Stimulated activated CD4-positive, alpha-beta T cell treated with anti-CD3 and anti-CD28 coated beads, Interleukin-12 subunit alpha, Interleukin-12 subunit beta, amount 100 ng/mL, for 24 hours (primary cell): ENCODE measurements at places on chromosomes 5 and 9.

- DNase-seq: no peak
Measured at GRCh38 chr9:113828221-113828620, 47.9 kb upstream of the ZNF618 start.

DNA sequence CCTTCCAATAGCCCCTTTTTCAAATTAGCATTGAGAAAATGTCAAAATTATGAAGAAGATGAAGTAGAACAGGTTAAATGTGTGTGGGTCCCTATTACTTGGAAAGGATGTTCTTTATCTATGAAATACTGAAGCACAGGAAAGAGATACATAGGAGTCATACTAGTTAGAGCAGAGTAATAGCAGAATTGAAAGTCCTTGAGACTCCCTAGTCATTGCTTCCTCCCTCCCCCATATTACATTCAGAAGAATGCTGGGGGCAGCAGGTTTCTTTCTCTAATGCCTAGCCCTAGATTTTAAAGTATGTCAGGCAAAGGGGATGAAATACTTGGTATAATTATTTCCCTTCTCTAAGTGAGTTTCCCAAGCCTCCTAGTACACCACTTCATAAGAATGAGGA lies 4.4 kb downstream of the ZCCHC9 start:
- DNase-seq: no peak

DNA sequence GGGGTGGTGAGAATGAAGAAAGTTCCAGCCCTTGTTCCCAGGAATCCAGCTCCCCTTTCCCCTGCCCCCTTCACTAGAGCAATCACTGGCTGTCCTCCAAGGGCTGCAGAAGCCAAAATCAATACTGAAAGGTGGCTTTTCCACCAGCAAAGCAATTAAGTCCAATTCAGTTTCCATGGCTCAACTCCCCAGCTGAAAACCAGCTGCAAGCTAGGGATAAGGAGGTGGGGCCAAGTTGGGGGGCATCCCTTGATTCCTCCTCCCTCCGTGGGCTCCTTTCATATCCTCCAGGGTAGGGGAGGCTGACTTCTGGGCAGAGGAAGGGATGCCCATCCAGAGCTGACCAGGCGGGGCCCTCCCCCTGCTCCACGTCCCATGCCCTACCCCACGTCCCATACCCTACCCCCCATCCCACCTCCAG lies 22.7 kb downstream of the CAMK2A start:
- DNase-seq: no peak

DNA sequence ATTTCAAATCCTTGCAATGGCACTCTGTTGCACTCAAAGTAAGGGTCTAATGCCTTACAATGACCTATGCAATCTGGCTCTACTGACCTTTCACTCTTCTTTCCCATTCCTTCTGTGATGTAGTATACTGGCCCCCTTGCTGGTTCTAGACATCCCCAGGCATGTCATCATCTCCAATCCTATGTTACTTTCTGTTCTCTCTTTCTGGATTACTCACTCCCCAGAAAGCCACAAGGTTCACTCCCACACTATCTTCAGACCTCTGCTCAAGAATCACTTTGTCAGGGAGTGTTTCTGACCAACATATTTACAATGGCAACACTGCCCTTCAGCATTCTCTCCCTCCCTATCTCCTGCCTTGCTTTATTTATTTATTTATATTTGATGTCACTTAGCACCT lies 802.2 kb upstream of the WWC1 start:
- no peak for DNase-seq

DNA sequence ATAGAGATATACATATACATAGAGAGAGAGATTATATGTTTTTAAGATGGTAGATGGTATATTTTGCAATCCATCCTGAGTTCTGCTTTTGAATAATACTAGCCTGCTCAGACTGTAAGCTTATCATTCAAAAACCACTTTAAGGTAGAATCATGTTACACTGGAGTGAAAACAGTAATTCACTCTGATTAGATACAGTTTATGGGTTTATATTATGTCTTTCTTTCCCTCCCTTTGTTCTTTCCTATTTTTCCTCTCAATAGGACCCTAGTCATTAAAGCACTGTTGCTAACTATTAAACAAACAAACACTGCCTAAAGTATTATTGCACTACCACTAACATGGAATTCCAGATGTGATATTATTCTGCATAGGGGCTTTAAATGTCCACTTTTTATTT lies 202.0 kb downstream of the ADAMTSL1 start:
- DNase-seq: no peak

DNA sequence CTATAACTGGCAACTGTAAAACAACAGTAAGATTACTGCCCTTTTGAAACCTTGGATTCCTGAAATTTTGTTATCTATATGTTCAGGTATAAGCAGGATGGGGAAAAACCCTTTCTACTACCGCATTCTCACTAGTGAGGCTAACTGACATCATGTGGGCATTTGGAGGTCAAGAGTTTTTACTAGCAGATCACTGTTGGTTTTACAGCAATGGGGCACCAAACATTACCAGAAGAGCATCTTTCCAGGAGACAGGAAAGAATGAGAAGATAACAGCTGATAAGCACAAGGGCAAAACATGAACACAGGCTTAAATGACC lies 20.9 kb upstream of the TTC33 start:
- DNase-seq: no peak

GRCh38 chr9:1994180-1994579 lies 21.0 kb upstream of the SMARCA2 start:
- no peak for DNase-seq

- DNase-seq: peak; percentile 26
Measured at GRCh38 chr5:143402553-143403333, 743 bp downstream of the NR3C1 start.

GRCh38 chr5:624951-625230 lies 12.8 kb downstream of the CEP72 start:
- DNase-seq: no peak

- no peak for DNase-seq
Measured at GRCh38 chr9:123998278-123998925, 13.2 kb upstream of the LHX2 start.

DNA sequence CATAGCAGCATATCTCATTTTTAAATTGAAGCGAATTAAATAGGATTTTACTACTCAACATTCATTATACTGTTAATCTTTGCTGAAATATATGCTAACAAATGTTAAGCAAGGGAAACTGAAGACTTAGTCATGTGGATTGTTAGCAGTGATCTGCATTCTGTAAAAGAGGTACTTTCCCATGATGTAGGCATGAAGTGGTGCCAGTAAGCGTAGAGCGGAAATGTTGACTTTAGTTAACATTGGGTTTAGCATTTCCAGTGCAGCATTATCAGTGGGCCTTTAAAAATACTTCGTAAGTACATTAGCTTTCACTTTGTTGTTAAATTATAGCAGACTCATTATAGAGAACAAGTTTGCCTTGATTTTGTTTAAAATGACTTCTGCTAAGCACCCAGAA lies 130.3 kb downstream of the CDC42SE2 start:
- no peak for DNase-seq

- no peak for DNase-seq
Measured at GRCh38 chr9:94916956-94917355, 190.5 kb downstream of the AOPEP start.

DNA sequence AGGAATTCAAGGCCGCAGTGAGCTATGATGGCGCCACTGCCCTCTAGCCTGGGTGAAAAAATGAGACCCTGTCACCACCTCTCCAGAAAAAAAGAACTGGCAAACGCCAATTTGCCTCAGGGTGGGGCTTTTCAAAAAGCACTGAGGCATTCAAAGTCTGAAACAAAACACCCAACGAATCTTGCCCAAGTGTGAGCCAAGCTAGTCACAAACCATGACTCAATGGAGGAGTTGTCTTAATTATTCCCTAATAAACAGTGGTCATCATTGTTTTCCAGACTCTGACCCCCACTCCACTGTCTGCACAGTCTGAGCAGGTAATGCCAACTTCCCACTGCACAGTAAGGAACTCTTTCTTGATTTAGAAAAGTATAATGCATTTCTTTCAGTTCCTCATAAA lies 16.8 kb downstream of the FRMD3 start:
- no peak for DNase-seq

DNA sequence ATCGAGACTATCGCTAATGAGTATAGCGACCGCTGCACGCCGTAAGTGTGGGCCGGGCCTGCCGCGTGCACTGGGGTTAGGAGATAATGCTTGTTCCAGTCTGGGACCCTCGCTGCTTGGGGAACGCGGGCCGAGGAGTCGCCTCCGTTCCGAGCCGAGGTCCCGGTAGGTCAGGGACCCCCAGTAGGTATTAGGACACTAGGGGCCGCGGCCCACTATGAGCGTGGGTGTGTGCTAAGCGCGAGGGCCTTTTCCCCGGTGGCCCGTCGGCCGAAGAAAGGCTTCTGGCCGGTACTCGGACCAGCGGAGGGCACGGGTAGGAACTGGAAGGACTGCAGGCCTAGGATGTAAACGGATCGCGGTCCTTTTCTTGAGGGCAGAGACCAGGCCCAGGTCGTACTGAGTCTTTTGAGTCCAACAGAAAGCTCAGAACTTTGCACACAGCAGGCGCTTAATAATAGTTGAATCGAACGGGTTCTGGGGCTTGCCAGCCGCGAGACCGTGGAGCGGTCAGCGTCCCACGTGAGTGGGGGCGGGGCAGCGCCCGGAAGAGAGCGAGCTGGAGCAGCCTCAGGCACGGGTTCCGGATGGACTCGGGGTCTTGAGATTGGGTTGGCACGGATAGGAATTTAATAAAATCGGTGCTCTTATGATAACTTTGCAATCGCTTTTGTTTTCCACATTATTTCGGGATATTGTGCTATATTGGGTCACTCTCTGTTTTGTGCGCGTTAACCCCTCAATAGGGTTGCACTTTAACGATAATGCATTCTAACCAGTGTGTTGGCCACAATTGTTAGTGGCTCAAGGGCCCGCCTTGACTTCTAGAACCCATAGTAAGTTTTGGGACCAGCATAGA lies 733 bp downstream of the HSPA4 start:
- DNase-seq: peak; percentile 58

DNA sequence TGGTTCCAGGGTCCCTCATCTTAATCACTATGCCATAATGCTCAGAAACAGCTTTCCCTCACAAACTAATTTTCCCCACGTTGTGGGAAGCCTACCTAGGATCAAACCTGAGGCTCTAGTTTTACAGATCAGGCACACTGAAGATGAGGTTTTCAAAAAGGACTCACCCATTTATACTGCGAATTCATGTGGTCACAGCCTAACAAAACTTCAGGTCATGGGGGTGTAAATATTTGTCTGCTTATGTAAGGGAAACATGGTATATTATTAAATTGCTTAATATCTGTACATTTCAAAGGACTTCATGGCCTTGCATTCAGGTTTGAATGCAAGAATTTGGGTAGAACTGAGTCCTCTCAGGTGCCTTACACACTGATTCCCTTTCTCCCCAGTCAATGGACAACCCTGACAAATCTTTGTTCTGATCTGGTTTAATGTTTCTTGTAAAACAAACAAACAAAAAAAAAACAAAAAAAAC lies 12.1 kb downstream of the ZFAND5 start:
- no peak for DNase-seq

DNA sequence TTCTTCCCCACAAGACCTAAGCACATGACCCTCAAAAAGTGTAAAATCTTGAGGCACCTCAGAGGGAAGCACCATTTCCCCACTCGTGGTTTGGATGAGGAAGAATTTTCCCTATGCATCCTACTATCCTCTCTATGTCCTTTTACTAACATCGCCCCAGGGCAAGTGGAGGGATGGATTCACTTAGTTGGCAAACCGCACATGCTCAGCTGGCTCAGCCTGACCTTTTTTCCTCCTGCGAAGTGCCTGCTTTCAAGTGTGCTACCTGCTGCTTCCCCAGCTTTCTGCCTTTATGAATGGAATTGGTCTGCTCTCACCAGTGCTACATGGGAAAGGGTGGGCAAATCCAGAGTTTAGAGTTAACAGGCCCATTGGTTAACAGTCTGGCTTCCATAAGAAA lies 56.6 kb upstream of the IFNK start:
- DNase-seq: no peak

- DNase-seq: no peak
Measured at GRCh38 chr9:87776481-87777379, 50.8 kb downstream of the CTSL start.

GRCh38 chr5:143921525-143922311 lies 109.8 kb downstream of the HMHB1 start:
- no peak for DNase-seq

- no peak for DNase-seq
Measured at GRCh38 chr5:86526811-86527348, 90.9 kb upstream of the COX7C start.

DNA sequence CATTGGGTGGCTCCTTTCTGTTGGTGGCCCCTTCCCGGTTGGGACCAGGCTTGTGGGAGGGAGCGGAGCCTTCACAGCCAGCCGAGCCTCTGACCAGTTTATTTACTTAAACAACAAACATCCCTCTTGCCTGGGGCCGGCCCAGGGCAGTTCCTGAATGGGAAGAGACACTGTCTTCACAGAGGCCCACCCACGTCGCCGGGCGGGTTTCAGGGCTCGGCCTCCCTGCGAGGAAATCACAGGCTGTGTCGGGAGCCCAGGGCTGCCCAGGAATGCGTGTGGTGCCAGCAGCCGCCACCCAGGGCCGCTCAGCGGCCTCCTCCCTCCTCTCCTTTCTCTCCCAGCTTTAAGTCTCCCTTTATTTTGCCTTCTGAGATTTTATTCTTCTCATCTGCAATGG lies 132.5 kb downstream of the HSD17B3 start:
- no peak for DNase-seq

DNA sequence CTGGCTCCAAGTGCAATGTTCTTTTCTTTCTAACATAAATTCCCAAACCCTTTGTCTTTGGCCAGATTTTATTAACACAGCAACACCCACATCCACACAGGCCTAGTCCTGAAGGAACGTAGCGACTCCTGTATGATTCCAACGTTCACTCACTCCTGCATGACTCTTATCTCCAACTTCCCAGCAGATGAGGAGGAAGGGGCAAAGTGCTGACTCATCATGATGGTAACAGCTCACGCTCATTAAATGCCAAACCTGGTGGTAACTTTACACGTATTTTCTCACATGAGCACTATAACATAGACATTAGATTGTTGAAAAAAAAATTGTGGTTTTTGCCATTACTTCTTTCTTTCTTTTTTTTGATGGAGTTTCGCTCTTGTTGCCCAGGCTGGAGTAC lies 1349.5 kb downstream of the EFNA5 start:
- no peak for DNase-seq

DNA sequence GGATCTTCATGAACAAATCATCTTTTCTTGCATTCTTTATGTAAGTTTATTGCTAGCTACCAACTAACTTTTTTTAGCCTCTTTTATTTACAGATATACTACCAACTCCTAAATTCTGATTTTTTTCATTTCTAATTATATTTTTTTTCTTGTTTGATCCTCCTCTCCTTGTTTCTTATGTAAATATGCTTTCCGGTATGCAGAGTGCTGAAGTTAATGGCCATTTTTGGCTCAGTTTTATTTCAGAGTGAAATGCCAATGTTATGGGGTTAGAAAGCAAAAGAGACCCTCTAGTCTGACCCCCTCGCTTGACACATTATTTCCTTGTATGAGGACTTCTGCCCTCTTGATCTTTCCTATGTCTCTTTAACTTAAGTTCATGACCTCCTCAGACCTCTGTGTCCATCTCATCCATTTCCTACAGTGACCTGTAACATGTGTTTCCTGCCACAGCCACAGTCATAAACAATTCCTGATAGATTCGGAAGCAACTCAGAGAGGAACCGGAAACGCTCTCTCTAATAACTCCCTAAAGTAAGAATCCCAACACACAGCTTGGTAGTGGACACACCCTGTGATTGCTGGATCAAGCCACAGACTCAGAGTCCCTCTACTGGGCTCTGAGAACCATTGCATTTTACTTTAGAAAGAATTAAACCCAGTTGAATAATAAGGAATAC lies 42.9 kb upstream of the AFAP1L1 start:
- no peak for DNase-seq

- no peak for DNase-seq
Measured at GRCh38 chr9:16214677-16215352, 655.7 kb downstream of the BNC2 start.

GRCh38 chr5:66170195-66170919 lies 26.3 kb downstream of the SREK1 start:
- no peak for DNase-seq
